ENCODE measurements at places on chromosomes 5 and 9.
A peak's percentile ranks its signal among the peaks of the same experiment; 100 is the strongest.

GRCh38 chr5:176748073-176748966 lies 62.0 kb upstream of the UNC5A start:
- H3K27ac ChIP-seq, result no peak overlapping the region
- peaks cover 11% of the 10 kb centered on the region for H3K27me3 ChIP-seq
- H3K4me1 ChIP-seq, result peaks cover 38% of the 10 kb centered on the region
- H3K4me3 ChIP-seq, result no peak overlapping the region
- no peak for DNase-seq
- no peaks in the 10 kb centered on the region for H3K36me3 ChIP-seq

- peaks cover 10% of the 10 kb centered on the region for H3K27me3 ChIP-seq
- H3K36me3 ChIP-seq, result no peaks in the 10 kb centered on the region
- H3K4me1 ChIP-seq, result peaks cover 35% of the 10 kb centered on the region
These were observed 117.5 kb upstream of the SHB start for GRCh38 chr9:38186404-38187115.

DNA sequence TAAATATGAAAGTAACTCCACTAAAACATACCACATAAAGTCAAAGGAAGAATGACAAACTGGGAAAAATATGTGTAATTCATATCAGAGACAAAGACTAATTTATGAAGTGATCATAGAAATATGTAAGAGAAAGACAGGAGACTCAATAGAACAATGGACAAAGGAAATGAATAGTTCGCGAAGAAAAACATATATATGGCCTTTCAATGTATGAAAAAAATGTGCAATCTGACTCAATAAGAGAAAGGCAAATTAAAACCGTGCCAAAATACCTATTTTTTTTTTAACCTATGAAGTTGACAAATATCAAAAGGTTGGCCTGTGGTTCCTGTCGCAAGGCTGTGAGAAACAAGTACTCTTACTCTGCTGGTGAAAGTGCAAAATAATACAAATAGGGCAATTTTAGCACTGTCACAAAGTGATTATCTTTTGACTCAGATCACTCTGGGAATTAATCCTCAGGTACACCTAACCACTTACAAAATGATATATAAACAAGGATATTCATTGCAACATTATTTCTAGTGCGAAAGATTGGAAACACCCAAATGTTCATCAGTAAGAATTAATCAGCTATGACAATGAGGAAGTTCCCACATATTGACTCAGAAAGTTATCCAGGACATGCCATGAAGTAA lies 3.7 kb downstream of the C9 start:
- peaks cover 46% of the 10 kb centered on the region for H3K4me1 ChIP-seq
- DNase-seq, result no peak
- H3K4me3 ChIP-seq, result no peak overlapping the region
- peaks cover 6% of the 10 kb centered on the region for H3K27me3 ChIP-seq
- H3K36me3 ChIP-seq, result peaks cover 14% of the 10 kb centered on the region

GRCh38 chr5:73901455-73901854 lies 275.5 kb downstream of the ARHGEF28 start:
- 0 out of 2 replicates have a peak, but pooled peaks cover 3% of the 10 kb centered on the region for H3K4me1 ChIP-seq
- H3K36me3 ChIP-seq, result no peaks in the 10 kb centered on the region
- DNase-seq, result no peak
- no peaks in the 10 kb centered on the region for H3K27me3 ChIP-seq
- H3K4me3 ChIP-seq, result no peak overlapping the region

DNA sequence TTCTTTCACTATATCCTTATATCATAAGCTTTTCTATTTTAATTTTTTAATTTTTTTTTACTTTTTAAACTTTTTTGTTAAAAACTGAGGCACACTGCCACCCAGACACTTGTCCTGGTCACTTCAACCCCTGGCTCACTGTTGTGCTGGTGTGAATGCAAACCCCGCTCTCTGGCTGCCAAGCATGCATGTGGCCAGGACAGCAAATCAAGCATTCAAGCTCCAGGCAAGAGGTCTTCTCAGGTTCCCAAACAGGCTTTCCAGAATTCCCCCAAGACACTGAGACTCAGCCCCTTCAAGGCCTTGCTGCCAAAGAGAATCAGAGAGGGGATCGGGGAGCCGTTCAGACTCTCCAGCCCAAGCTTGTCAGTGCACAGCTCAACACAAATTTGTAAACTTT lies 139.9 kb downstream of the FANCC start:
- peaks cover 19% of the 10 kb centered on the region for H3K4me1 ChIP-seq
- no peak for DNase-seq
- no peaks in the 10 kb centered on the region for H3K27me3 ChIP-seq
- no peaks in the 10 kb centered on the region for H3K36me3 ChIP-seq

GRCh38 chr9:72753266-72753893 lies 199.5 kb downstream of the ALDH1A1 start:
- DNase-seq, result no peak
- H3K4me3 ChIP-seq, result no peak overlapping the region
- H3K27me3 ChIP-seq, result no peaks in the 10 kb centered on the region
- no peak overlapping the region for H3K27ac ChIP-seq
- H3K36me3 ChIP-seq, result no peaks in the 10 kb centered on the region

DNA sequence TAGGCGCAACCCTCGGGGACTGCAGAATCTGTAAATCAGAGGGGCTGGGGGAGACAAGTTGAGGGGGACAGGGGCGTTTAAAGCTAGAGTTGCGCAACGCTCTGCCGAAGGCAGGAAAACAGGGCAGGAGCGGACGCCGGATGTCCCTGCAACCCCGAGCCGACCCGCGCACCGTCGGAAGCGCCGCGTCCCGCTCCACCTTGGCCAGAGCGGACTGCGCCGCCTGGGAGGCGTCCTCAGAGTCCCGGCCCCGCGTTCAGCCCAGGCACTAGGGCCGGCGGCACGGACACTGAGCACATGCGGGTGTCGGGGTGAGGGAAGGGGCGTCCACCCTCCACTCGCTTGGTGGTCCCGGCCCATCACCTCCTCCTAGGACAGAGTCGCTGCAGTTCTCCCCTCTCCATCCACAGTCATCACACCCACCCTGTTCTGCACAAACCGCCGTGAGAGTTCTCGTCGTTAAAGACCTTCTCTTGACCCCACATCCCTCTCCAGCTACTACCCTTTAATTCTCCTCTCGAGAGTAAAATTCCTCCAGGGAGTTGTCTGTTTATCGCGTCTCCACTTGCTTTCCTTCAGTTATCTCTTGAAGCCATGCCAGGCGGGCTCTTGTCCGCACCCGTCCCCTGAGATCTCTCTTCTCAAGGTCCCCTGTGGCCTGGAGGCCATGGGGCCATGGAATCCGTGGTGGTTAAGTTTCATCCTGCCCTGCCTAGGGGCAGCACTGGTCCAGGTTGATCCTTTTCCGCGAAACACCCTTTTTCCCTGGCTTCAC lies 796 bp upstream of the PDLIM7 start:
- H3K4me3 ChIP-seq, result peak overlapping the region; percentile 80
- H3K36me3 ChIP-seq, result peaks cover 6% of the 10 kb centered on the region
- peak; percentile 67 for DNase-seq
- no peak overlapping the region for H3K27ac ChIP-seq

GRCh38 chr5:2049876-2050275 lies 167.2 kb upstream of the IRX4 start:
- peaks cover 6% of the 10 kb centered on the region for H3K4me1 ChIP-seq
- H3K27ac ChIP-seq, result no peak overlapping the region
- H3K4me3 ChIP-seq, result no peak overlapping the region
- peaks cover 4% of the 10 kb centered on the region for H3K27me3 ChIP-seq

DNA sequence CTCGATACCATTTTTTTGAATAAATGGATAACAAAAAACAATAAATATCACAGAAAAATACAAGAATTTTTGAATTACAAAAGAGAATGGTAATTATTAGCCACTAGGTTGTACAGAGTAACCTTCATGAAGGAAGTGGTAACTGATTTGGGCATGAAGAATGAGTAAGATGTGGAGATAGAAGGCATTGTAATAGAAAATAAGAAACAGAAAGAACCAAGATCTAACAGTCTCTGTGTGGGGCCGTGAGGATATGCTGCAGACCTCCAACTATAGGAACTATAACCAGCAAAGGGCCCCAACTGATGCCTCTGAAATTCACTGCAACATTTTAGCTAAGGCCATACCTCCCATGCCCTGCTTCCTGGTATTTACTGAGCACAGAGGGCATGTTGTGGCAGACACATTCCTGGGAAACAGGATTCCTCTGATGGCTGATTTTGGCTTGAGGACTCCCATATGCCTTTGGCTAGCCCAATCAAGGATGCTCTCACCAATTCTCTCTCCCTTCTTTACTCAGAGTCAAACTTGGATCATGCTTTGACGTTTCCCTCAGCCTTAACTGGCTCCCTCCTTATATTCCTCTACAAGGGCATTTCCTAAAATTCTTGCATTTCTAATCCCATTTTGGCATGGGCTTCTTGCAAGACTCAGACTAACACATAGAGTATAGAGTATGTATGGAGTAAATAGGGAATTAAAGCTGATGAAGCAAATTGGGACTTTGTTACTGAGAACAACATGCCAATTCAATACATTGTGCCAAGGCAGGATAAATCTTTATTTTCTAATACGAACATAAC lies 208.9 kb downstream of the PDE4D start:
- H3K4me3 ChIP-seq, result no peak overlapping the region
- no peak overlapping the region for H3K27ac ChIP-seq
- no peak for DNase-seq
- no peaks in the 10 kb centered on the region for H3K36me3 ChIP-seq
- peaks cover 7% of the 10 kb centered on the region for H3K4me1 ChIP-seq

GRCh38 chr9:34085581-34086500 lies 37.2 kb upstream of the UBAP2 start:
- H3K27me3 ChIP-seq, result no peaks in the 10 kb centered on the region
- no peaks in the 10 kb centered on the region for H3K4me1 ChIP-seq
- DNase-seq, result no peak
- H3K4me3 ChIP-seq, result no peak overlapping the region
- peak overlapping the region; percentile 54 for H3K27ac ChIP-seq

GRCh38 chr5:128782446-128782845 lies 182.8 kb upstream of the SLC27A6 start:
- H3K27ac ChIP-seq, result no peak overlapping the region
- DNase-seq, result no peak
- peaks cover 3% of the 10 kb centered on the region for H3K36me3 ChIP-seq
- no peak overlapping the region for H3K4me3 ChIP-seq
- no peaks in the 10 kb centered on the region for H3K27me3 ChIP-seq
- H3K4me1 ChIP-seq, result peaks cover 41% of the 10 kb centered on the region

- H3K4me3 ChIP-seq, result no peak overlapping the region
- H3K27ac ChIP-seq, result no peak overlapping the region
- no peaks in the 10 kb centered on the region for H3K36me3 ChIP-seq
- H3K27me3 ChIP-seq, result no peaks in the 10 kb centered on the region
- no peak for DNase-seq
These were observed 112.6 kb upstream of the ZNF608 start for GRCh38 chr5:124859027-124859426.

DNA sequence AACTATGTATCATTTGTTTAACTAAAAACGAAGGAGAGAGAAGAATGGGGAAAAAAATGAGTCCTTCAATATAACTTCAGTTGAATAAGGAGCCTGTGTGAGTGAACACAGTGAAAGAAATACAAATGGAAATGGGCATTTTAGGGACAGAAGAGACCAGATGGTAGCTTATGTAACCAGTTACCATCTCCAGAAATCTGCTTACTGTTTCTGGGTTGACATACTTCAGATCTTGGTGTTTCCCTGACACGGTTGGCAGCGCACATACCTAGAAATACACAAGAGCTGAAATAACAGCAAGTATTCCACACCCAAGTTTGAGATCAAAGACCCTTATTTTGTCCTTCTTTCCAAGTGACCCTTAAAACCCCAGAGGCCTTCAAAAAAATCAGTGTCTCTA lies 14.9 kb upstream of the GFRA3 start:
- H3K4me3 ChIP-seq, result no peak overlapping the region
- no peak for DNase-seq
- no peak overlapping the region for H3K27ac ChIP-seq
- H3K36me3 ChIP-seq, result peaks cover 4% of the 10 kb centered on the region
- no peaks in the 10 kb centered on the region for H3K27me3 ChIP-seq
- no peaks in the 10 kb centered on the region for H3K4me1 ChIP-seq

DNA sequence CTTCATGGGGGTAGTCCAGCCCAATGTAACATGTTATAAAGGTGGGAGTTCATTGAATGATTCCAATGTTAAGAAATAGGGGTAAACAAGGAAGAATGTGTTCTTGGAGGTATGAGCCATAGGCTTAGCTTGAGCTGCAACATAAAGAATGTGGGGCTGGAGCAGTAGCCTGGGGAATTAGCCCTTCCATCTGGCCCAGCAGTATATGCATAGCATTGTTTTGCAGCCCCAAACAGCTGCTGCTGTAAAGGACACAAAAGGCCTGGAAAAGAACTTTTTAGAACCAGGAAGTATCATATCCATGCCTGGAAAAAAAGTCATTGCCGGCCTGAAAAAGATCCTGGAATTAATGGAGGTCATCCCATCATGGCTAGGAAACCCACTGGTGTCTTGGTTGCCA lies 55.8 kb upstream of the SMARCA2 start:
- no peaks in the 10 kb centered on the region for H3K36me3 ChIP-seq
- H3K27ac ChIP-seq, result no peak overlapping the region
- H3K4me3 ChIP-seq, result no peak overlapping the region
- H3K4me1 ChIP-seq, result peaks cover 12% of the 10 kb centered on the region
- no peaks in the 10 kb centered on the region for H3K27me3 ChIP-seq

DNA sequence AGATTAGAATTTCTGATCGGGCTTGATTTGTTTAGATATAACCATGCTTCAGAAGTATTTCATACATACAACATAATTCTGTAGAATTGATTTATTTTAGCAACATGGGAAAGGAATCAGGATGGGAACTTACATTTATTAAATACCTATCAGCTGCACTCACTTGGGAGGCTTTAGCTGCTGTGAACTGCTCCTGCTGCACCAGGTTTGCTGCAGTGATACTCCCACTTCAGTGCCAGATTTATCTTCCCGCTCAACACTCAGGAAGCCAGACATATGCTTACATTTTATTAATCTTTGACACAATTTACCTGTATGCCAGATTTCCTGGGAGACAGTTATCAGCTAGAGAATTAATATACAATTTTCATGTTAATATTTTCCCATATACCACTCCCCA lies 64.0 kb upstream of the PLCXD3 start:
- H3K36me3 ChIP-seq, result peaks cover 22% of the 10 kb centered on the region
- peaks cover 30% of the 10 kb centered on the region for H3K4me1 ChIP-seq
- H3K27me3 ChIP-seq, result peaks cover 5% of the 10 kb centered on the region

GRCh38 chr5:164498438-164498837 lies 993.0 kb downstream of the MAT2B start:
- no peak for DNase-seq
- no peaks in the 10 kb centered on the region for H3K27me3 ChIP-seq
- peak overlapping the region; percentile 14 for H3K4me3 ChIP-seq
- peak overlapping the region; percentile 18 for H3K27ac ChIP-seq
- H3K4me1 ChIP-seq, result peaks cover 39% of the 10 kb centered on the region

DNA sequence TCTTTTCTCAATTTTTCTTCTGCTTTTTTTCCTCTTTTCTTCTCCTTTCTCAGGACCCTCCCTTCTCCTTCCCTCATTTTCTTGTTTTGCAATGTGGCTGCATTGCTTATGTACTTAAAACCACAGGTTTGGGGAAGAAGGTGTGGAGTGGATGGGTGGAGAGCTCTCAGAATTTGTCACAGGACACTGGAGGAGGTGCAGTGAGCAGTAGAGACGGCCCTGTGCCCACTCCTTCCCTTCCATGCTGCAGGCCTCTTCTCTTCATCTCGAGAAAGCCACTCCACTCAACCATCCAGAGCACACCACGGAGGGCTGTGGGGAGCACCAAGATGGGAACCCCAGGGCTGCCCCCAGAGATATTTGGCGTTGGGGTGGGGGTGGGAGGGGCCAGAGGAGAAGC lies 92.3 kb downstream of the FSTL4 start:
- H3K27me3 ChIP-seq, result no peaks in the 10 kb centered on the region
- no peak overlapping the region for H3K4me3 ChIP-seq
- H3K27ac ChIP-seq, result no peak overlapping the region
- DNase-seq, result no peak
- no peaks in the 10 kb centered on the region for H3K36me3 ChIP-seq

- no peak overlapping the region for H3K4me3 ChIP-seq
- DNase-seq, result no peak
- H3K36me3 ChIP-seq, result no peaks in the 10 kb centered on the region
- no peaks in the 10 kb centered on the region for H3K27me3 ChIP-seq
- no peak overlapping the region for H3K27ac ChIP-seq
These were observed 103.6 kb upstream of the EGFLAM start for GRCh38 chr5:38154615-38155204.
